ENCODE measurements at places on chromosomes 12 and 14.

- DNase-seq: no peak
These were observed 251.5 kb downstream of the FOXN3 start for GRCh38 chr14:89165189-89166181.

DNA sequence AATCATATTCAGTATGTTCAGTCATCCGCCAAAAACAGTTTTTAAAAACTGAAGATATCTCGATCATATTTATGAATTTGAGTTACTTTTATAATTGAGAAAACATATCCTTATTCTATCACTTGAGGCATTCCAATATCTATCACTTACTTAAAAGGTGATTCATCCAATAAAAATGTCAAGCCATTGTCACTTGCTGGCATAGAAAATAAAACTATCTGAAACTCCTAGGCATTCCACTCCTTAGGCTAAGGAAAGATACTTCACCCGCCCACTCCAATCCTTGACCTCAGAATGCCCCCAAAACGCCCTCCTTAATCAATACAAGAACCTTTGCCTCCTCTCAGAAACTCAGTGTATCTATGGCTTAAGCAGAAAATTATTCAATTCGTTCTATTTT lies 51.3 kb upstream of the AMIGO2 start:
- DNase-seq: no peak

DNA sequence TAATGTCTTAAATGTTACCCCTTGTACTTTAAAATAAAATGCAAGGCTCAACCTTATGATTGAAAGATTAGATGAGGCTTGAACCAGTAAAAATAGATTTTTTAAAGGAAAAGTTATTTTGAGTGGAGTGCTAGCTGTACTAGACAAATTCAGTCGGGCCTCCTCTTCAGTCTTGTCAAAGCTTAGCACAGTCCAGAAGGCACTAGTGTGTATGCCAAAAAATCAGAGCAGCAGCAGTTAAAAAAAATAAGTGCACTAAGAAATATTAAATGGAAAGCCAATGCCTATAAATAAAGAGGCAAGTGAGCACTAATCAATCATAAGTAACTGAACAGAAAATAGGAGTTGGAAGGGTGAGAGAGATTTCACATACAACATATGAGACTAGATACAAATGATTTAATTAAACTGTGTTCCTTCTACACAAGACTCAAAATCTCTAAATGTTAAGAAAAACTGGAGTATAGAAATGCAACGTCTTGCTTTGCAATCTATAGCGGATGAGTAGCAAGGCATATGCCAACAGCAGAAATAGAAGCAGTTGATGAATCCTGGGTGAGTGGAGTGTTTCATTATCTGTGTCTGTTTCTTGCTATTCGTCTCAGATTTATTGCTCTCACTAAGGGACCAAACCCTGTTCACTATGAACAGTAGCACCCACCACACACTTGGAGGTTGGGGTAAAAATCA lies 172.1 kb downstream of the ETNK1 start:
- DNase-seq: no peak

- no peak for DNase-seq
These were observed 100.8 kb downstream of the PPM1A start for GRCh38 chr14:60349663-60350365.

DNA sequence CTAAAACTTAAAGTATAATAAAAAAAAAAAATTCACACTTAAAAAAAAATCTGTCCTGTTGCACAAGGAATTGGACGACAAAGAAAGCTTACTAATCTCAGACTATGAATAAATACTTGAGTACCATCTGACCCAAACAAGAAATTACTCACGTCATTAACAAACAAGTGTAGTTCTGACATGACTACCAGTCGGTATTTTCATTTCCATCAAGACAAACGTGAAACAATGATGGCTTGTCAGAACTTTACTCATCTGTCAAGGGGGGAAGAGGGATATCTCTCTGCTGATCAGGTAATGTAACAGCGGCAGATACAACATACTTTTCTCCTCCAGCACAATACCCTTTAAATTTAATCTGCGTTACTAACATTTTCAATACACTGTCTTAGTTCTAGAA lies 78.3 kb downstream of the CDK17 start:
- DNase-seq: no peak

DNA sequence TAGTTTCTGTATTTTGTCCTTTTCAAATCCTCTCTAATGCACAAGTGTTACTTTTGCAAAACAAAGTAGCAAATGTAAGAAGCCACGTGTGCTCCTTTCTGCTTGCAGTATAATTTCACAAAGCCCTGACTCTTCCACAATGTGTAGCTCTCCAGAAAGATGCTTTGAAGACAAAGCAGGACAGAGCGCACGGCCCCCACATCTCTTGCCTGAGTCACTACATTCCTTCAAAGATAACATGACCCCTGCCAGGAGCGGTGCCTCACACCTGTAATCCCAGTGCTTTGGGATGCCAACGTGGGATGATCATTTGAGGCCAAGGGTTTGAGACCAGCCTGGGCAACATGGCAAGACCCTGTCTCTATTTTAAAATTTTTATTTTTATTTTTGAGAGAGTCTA lies 40.5 kb downstream of the JAG2 start:
- DNase-seq: no peak

- DNase-seq: no peak
These were observed 8.4 kb downstream of the DAD1 start for GRCh38 chr14:22580625-22581024.
